ENCODE measurements at places on chromosomes 3 and 15.
A peak's percentile ranks its signal among the peaks of the same experiment; 100 is the strongest.

- DNase-seq: no peak
These were observed 50.0 kb upstream of the NMD3 start for GRCh38 chr3:161171113-161171512.

- DNase-seq: peak; percentile 46
These were observed 541 bp downstream of the RPS27L start for GRCh38 chr15:63156755-63157117.

DNA sequence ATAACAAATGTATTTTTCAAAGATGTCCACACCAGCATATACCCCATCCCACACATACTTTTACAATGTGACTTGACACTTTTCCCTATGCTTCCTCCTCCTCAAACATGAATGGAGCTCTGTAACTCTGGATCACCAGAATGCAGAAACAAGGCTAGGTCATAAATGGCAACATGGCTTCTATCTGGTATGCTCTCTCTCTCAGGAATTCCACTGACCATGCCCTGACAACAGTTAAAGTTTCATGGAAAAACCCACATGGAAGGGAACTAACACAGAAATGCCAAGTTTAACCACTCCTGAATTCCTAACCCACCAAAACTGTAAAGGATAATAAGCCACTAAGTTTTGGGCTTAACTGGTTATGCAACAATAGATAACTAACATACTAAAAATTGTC, 19.9 kb downstream of the MYO9A start:
- DNase-seq: no peak

GRCh38 chr3:160065786-160066185, 77.2 kb downstream of the IL12A start:
- DNase-seq: no peak

- no peak for DNase-seq
These were observed 64.6 kb downstream of the STAC start for GRCh38 chr3:36444909-36445308.

- no peak for DNase-seq
These were observed 37.2 kb upstream of the FHIT start for GRCh38 chr3:61288446-61288845.

DNA sequence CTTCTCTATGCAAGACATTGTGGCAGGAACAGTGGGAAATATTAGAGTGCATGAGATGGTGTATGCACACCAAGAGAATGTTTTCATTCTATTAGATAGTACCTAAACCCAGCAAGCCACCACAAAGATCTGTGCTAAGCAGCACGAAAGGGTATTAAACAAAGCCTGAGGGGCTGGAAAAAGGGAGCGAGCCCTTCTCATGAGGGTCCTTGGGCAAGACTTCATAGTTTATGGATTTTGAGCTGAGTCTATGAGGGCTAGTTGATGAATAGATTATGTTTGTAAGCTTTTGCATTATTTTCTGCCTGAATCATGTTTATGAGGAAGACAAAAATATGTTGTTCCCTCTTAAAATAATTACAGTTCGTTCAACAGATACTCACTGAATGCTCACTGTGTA, 9.4 kb upstream of the ACTC1 start:
- DNase-seq: no peak

- no peak for DNase-seq
These were observed 67.6 kb upstream of the C3orf49 start for GRCh38 chr3:63751459-63751858.

GRCh38 chr3:112555535-112556170, 6.1 kb downstream of the ATG3 start:
- DNase-seq: no peak

GRCh38 chr3:126126286-126126685, 42.4 kb upstream of the SLC41A3 start:
- no peak for DNase-seq

- no peak for DNase-seq
These were observed 145.1 kb downstream of the EPHA6 start for GRCh38 chr3:96959474-96959873.

- no peak for DNase-seq
These were observed 18.8 kb downstream of the DIS3L start for GRCh38 chr15:66312144-66312543.

- no peak for DNase-seq
These were observed 34.7 kb upstream of the C3orf38 start for GRCh38 chr3:88114878-88115549.
